ENCODE measurements at places on chromosomes 5 and 9. TPM values are rescaled to one million over a fixed set of nuclear protein-coding genes. Genes with fewer than 3 reads are reported as not detected.

DNA sequence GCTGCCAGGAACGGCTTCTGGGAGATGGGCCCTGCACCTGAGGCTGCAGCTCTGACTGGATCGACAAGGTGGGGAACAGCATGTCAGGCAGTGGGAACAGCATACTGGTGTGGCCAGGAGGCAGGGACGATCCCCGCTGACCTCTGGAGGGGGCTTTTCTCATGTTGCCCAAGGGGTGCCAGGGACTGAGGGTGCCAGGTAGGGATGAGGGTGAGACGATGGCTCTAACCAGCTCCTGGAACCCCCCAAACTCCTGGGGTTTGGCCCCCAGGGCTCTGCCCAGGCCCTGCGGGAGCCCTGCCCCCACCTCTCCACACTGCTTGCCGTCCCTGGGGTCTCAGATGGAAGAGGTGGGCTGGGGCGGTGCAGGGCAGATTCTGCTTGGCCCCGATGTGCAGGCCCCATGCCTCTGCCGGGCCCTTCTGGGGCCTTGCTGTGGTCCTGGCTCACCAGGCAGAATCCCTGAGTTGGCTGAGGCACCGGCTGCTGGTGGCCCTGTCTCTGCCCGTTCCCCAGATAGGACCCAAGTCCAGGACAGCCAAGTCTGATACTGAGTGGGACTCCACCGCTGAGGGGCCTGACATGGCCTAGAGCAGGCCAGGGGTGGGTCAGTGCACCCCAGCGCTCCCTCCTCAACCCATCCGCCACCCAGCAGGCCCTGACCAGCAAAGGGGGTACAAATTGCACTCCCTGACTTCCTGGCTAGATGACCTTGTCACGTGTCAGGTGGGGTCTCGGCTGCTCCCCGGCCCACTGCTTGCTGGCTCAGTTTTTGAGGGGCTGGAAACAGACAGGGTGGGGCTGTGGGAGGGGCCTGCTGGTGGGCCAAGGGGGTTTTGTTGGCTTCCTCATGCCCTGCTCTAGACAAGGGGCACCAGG is 28.4 kb upstream of the RNF130 start:
- no peak overlapping the region for H3K4me3 ChIP-seq
- H3K36me3 ChIP-seq, result no peaks in the 10 kb centered on the region
- no peak for DNase-seq
- H3K27me3 ChIP-seq, result no peaks in the 10 kb centered on the region
- H3K27ac ChIP-seq, result no peak overlapping the region

- H3K4me1 ChIP-seq, result peaks cover 5% of the 10 kb centered on the region
- no peaks in the 10 kb centered on the region for H3K27me3 ChIP-seq
- no peaks in the 10 kb centered on the region for H3K36me3 ChIP-seq
- no peak overlapping the region for H3K4me3 ChIP-seq
- DNase-seq, result no peak
These were observed 165.9 kb downstream of the DENND1A start for GRCh38 chr9:123763910-123764588.

DNA sequence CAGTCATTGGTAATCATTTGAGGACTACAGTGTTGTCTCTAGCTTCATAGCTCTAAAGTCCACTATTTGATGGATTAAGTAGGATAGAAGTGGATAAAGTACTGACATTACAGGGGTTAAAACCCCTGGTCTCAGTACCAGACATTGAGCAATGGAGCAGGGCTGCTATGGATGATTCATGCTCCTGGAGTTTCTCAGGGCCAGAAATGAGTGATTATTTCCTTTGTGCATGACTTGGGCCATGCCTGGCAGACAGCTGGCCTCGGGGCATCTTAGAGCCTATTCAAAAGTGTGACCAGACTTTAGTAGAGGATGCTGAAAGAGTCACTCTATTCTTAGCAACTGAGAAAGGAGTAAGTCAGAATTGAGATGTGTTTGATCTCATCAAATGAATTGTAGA is 350.7 kb upstream of the TLE4 start:
- H3K4me1 ChIP-seq, result no peaks in the 10 kb centered on the region
- DNase-seq, result no peak
- H3K27me3 ChIP-seq, result no peaks in the 10 kb centered on the region
- no peaks in the 10 kb centered on the region for H3K36me3 ChIP-seq
- H3K4me3 ChIP-seq, result no peak overlapping the region

Gene C9orf153
- total RNA-seq, result 0.32 TPM
